Left renal pelvis (tissue), 4 donors: ENCODE measurements at places on chromosomes 6 and 20. TPM values are rescaled to one million over a fixed set of nuclear protein-coding genes. Genes with fewer than 3 reads are reported as not detected.
A peak's percentile ranks its signal among the peaks of the same experiment; 100 is the strongest.

GRCh38 chr6:21327326-21328112, 266.0 kb upstream of the SOX4 start:
- no peak for DNase-seq

DNA sequence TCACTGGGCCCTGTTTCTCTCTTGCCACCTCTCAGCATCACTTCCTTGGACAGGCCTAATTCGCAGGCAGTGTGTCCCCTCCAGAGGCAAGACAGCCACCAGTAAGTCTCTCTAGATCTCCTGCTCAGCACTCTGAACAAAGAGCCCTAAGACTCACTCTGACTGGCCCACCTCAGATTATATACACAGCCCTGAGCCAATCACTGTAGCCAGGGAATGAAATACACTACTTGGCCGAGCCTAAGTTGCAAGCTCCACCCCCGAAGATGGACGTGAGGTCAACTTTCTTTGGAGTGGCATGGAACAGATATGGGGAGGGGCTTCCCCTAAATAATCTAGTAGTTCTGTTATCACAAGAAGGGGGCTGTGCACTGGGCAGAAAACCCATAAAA, 4.1 kb downstream of the BPI start:
- no peak for DNase-seq

GRCh38 chr6:99822741-99823512, 171.1 kb downstream of the MCHR2 start:
- peak; percentile 10 for DNase-seq

- no peak for DNase-seq
Observed at GRCh38 chr6:5295623-5296022, 34.3 kb downstream of the FARS2 start.

DNA sequence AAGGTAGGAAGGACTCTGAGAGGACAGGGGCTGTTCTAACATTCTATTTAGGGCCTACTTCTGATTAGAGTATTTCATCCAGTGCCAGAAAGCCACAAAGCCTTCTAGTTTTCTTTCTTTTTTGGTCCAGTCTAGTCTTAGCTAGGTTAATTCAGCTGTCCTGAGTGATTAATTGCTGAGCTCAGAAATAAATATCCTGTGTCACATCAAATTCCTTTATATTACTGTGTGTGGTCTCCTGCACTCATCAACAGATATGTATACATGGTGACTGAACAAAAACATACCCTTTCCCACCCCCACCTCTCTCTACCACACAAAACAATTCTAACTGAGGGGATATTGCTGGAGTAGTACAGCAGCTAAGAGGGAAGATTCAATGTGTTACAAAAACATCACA, 601.5 kb upstream of the NRSN1 start:
- peak; percentile 42 for DNase-seq

- no peak for DNase-seq
Observed at GRCh38 chr6:39169448-39170344, 54.7 kb upstream of the SAYSD1 start.

- no peak for DNase-seq
Observed at GRCh38 chr20:48880981-48881657, 40.4 kb upstream of the ARFGEF2 start.

DNA sequence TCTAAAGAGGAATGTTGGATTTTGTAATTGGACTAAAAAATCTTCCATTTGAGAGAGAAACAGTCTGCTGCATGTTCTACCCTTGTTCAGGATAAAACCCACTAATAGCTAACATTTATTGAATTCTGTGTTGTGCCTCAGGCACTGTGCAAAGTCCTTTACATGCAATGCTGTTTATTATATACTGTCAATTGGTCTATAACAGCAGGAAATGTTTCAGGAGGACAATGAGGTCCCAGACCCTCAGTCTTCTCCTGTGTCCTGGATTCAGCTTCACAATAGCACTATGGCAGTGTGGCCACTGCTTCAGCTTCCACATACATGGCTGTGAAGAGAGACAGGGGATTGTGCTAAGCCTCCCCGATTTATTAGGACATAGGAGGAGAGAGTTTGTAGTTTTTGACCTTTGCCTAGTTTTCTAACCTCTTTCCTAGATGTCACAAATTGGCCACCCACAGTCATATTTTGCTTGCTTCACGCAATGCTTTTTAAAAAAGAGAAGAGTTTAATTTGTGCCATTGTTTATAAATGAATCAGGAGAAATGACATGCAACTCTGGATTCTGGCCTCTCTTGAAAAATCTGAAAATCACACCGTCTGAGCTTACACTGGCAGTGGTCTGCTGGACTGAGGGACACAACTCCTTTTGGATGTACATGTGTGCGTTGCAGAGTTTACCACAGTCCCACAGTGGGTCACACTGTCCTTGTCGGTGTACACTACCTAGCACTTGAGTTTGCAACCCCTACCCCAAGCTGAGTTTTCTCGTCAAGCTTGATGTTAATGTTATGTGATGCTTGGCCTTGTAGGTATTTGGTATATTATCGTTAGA, 11.3 kb downstream of the PTPN1 start:
- DNase-seq, result no peak

DNA sequence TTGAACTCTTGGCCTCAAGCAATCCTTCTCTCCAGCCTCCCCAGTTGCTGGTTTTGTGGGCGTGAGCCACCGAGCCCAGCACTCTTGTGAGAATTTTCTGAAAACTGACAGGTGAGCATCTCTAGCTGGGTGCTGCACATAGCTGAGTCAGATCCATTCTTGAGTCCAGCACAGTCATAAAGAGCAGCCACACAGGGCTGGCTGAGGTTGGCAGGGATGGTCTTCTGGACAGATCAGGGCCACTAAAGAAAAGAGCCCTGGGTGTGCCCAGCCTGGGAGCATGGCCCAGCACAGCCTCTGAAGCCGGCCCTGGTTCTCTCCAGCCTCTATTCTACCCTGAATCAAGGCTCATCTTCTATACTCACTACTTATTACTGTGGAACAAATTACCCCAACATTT, 11.5 kb downstream of the DLGAP4 start:
- DNase-seq, result no peak

GRCh38 chr20:24007758-24008157, 19.2 kb upstream of the GGTLC1 start:
- no peak for DNase-seq

DNA sequence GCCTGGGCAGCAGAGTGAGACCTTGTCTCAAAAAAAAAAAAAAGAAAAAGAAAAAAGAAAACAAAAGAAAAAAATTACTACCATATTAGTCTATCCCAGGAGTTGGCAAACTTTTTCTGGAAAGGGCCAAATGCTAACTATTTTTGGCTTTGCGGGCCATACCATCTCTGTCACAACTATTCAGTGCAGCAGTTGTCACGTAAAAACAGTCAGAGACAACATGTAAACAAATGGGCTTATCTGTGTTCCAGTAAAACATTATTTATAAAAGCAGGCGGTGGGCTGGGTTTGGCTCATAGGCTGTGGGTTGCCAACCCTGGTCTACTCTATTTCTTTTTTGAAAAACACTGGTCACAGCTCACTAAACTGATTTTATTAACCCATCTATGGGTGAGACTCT, 53.4 kb downstream of the EYA2 start:
- DNase-seq, result no peak

- DNase-seq, result no peak
Observed at GRCh38 chr6:126880964-126881363, 237.5 kb upstream of the RSPO3 start.

GRCh38 chr6:140855520-140855919, 1277.2 kb upstream of the GJE1 start:
- DNase-seq, result no peak

DNA sequence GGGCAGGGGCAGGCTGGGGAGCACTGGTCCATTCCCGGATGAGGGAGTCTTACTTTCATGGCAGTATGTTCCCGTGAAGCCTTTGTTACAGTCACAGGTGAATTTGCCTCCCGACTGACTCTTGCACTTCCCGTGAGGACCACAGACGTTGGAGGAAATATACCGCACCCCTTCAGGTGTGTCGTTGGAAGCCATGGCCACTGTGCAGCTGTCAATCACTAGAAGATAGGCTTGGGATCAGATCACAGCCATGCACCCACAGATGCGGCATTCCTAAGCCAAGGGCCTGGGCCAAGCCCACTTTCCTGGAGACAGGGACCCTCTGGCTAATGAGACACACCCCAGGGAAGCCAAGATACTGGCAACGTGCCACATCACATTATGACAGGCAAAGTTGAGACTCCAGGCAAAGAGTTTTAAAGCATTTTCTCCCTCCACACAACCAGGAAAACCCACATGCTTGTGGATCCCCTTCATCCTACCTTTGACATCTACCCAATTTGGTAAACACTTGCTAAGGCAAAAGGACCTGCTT, 26.8 kb downstream of the JAG1 start:
- DNase-seq, result no peak

GRCh38 chr20:54472607-54473006, 2.8 kb upstream of the DOK5 start:
- no peak for DNase-seq

- no peak for DNase-seq
Observed at GRCh38 chr6:107171513-107171912, 56.2 kb upstream of the BEND3 start.

DNA sequence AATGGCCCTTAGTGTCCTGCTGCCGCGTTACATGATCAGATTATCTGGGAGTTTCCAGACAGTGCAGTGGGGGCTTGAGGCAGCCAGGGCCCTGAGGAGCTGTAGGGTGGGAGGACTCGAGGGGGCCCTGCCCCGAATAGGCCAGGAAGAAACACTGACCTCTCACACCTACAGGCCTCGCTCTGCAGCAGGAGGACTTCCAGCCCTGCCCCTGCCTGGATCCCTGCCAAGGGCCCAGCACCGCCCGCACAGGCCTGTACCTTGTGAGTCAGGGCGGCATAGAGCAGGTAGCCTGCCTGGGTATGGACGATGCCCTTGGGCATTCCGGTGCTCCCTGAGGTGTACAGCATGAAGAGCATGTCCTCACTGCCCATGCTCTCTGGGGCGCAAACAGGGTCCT, 30.1 kb upstream of the APMAP start:
- no peak for DNase-seq

GRCh38 chr6:167163476-167164011, 5.8 kb upstream of the GPR31 start:
- DNase-seq, result no peak

DNA sequence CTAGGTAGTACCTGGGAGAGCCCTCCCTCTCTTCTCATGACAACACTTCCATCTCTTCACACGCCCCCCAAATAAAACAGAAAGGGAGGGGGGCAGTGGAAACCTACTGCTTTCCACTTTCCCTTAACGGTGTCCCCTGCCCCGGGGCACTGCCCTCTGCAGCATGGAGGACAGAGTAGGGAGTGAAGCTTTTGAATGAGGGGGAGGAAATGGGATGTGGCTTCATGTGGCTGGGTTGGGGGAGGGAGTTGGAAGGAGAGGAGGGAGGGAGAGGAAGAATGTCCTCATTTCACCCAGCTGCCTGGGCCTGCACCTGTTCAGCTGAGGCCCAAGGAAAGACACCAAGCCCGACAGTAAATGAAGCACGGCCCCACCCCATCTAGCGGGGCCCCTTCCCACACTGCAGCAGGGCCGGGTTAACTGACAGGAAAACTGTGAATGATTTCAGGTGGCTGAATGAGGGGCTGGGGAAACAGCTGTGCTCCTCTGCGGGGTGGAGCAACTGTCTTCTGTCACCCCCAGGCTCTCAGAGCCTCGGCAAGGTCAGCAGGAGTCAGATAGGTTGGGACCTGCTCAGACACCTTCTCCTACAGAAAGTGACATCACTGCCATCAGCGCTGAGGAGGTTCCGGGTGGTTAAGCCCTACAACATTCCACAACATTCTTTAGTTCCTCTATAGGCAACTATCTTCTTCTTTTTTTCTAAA, 40.0 kb upstream of the TAF8 start:
- DNase-seq, result peak; percentile 46

GRCh38 chr6:152309648-152310047, 327.5 kb downstream of the SYNE1 start:
- DNase-seq, result no peak

GRCh38 chr6:14910692-14911547, 334.9 kb upstream of the JARID2 start:
- no peak for DNase-seq

GRCh38 chr6:169286961-169287360, 33.3 kb upstream of the THBS2 start:
- DNase-seq, result no peak

GRCh38 chr20:63048516-63049190, 41.9 kb upstream of the BHLHE23 start:
- no peak for DNase-seq

DNA sequence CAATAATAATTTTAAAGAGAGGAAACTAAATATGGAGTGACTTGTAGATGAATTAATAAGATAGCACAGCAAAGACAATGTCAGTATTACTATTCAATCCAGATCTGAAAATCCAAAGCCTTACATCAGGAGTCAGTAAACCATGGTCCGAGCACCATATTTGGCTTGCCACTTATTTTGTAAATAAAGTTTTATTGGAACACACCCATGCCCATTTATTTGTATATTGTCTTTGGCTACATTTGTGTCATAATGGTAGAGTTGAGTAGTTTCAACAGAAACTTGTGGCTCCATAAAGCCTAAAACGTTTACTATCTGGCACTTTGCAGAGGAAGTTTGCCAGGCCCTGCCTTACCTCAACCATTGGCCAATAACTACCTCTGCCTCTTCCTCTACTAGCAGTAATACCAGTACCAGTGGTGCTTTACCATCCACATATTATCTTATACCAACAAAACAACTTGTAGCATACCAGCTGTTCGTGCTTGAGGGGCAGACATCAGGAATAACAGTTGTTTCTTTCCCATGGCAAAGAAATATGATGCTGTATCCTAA, 51.8 kb upstream of the SYNJ2 start:
- no peak for DNase-seq

DNA sequence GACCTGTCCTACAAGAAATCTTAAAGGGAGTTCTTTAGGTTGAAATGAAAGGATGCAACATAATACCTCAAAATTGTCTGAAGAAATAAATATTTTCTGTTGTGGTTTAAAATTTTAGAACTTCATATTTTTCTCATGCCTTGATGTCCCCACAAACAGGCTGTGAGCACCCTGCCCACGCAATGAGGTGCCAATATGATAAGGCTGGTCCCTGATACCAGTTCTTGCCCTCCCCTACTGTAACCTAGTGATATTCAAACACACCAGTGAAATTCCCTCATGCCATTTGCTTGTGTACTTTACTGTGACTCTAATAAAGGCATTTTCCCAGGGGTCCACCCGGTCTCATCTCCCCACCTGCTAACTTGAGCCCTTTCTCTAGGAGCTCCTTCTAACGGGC, 67.3 kb upstream of the SIRPG start:
- no peak for DNase-seq

GRCh38 chr6:138656364-138657064, 117.1 kb upstream of the CCDC28A start:
- DNase-seq, result no peak

RAB44 gene
- 0.04 TPM for polyA plus RNA-seq

ZNF76 gene
- polyA plus RNA-seq, result 62.7 TPM

RHAG gene
- 0.80 TPM for polyA plus RNA-seq

F13A1 gene
- polyA plus RNA-seq, result 31.1 TPM

MAD2L1BP gene
- polyA plus RNA-seq, result 24.6 TPM

ZNF165 gene
- 4.2 TPM for polyA plus RNA-seq

PNPLA1 gene
- 0.11 TPM for polyA plus RNA-seq

PRSS16 gene
- 0.13 TPM for polyA plus RNA-seq

CDSN gene
- polyA plus RNA-seq, result not detected

LPIN3 gene
- polyA plus RNA-seq, result 9.1 TPM

BEND6 gene
- polyA plus RNA-seq, result 7.8 TPM
